Muscle of arm (tissue), 14 donors: ENCODE measurements at places on chromosomes 12 and 14. TPM values are rescaled to one million over a fixed set of nuclear protein-coding genes. Genes with fewer than 3 reads are reported as not detected.

- DNase-seq = no peak
Observed at GRCh38 chr12:76003355-76003638, 28.3 kb downstream of the PHLDA1 start.

DNA sequence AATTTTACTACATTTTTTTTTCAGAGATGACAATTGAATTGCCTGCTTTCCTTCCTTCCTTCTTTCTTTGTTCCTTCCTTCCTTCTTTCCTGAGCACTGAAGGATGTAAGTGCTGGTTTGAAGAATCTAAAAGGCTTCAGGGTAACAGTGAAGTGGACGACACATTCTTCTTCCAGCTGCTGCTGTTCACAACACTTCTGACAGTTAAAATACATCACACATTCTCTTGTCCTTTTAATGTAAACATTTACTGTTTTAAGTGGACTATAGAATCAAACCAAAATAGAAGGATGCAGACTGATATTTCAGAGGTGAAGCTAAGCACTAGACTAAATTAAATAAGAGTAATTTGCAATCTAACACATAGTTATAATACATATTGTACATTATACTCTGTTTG, 151.5 kb downstream of the MSRB3 start:
- DNase-seq = no peak

DNA sequence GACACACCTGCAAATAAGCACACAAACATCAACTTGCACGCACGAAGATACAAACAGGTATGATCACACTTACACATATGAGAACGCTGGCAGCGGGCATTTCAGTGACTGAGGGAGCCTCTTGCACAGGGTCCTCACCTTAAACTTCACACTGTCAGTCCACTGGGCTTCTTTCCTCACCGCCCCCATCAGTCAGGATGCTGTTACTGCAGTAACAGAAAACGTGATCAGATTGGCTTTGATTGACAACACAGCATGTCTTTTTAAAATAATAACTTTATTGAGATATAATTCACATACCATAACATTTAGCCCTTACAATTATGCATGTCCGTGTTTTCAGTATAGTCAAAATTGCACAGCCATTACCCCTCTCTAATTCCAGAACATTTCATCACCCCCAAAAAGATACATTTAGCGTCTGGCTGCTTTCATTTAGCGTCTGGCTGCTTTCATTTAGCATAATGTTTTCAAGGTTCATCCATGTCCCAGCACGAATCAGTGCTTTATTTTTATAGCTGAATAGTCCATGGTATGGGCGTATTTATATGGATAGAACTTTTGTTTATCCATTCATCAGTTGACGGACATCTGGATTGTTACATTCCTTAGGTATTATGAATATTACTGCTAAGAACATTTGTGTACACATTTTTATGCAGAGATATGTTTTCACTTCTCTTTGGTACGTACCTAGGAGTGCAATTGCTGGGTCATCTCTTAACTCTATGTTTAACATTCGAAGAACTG, 8.4 kb downstream of the CCDC197 start:
- DNase-seq = no peak

DNA sequence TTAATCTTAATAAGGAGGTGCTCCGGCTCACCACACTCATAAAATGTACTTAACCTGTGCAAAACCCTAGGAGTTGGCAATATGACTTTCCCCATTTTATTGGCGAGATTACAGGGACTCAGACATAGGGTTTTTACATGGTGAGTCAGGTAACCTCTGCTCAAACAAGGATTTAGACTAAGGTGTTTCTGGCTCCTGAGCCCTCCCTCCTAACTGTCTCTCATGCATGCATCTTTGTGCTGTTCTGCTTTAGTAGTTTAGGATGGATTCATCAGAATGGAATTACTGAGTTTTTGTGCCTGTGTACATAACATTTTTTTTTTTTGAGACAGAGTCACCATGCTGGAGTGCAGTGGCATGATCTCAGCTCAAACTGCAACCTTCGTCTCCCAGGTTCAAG, 993.3 kb upstream of the TMEM132C start:
- no peak for DNase-seq

DNA sequence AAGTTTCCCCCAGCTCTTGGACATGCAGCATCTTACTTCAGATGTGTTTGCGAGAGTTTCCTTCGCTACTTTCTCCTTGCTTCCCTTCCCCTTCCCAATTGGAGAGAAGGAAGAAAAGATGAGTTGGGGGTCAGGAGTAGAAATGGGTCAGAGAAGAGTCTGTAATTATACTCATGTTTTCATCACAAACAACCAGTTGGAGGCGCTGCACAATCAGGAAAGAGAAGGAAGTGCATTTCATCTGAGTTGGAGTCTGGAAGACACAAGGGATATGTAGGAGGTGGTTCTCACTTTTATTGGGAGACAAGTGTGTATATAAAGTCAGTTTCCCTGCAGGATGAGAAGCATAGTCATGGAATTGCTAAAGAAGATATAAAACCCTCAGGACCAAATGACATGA, 31.3 kb upstream of the VSX2 start:
- no peak for DNase-seq

GRCh38 chr12:28063355-28063880, 90.9 kb upstream of the PTHLH start:
- DNase-seq = no peak

The DGLUCY gene
- polyA plus RNA-seq = 30.2 TPM

The DPF3 gene
- not detected for polyA plus RNA-seq

The KRT78 gene
- polyA plus RNA-seq = not detected

The MYF5 gene
- polyA plus RNA-seq = 30.1 TPM

The TMCC3 gene
- polyA plus RNA-seq = 12.6 TPM
